ENCODE measurements at places on chromosomes 12 and 14.

DNA sequence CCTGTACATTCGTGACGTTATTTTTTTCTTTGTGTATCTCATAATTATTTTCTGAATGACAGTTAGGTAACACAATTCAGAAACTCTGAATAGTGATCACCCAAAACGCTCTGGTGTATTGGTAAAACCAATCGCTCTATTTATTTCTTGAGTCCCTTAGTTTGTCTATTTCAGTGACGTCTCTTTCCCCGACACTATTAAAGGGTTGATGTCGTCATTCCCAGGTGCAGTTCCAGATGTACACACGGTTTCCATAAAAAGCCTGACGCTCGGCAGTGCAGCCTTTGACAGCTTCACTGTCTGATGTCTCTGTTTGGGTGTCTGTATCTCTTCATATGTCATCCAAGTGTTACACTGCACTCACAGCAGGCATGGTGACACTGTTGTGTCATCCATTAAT, 701.4 kb downstream of the TMEM121 start:
- no peak for DNase-seq

DNA sequence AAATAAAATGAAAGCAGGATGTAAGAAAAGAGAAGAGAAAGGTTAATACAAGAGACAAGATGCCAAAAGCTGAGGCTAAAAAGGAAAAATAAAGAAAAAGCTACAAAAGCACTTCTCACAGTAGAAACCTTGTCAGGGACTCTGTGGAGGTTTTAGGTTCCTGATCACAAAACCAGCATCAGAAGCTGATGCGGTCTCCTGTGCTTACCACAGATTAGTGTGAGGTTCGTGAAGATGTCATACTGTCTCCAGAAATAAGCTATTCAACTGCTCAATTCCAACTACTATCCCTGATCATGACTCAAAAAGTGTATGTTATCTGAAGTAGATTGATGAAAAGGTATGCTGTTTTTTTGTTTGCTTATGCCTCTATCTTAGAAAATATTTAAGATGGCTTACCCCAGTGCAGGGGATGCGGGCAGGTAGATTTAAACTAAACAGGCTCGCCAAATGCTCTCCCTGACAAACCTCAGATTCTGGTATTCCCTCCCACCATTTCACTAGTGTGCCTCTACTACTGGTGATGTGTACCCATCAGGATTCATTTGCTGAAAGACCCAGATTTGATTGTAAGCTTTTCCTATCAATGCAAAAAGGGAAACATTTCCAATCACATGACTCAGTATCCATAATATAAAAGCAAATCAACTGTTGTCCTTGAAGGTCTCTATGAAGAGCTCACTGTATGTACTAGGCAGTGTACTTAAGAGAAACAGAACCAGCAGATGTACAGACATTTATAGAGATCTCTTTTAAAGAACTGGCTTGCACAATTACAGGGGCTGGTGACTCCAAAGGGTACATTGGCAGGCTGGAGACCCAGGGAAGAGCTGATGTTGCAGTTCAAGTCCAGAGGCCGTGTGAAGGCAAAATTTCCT, 169.5 kb upstream of the FOXN3 start:
- no peak for DNase-seq

DNA sequence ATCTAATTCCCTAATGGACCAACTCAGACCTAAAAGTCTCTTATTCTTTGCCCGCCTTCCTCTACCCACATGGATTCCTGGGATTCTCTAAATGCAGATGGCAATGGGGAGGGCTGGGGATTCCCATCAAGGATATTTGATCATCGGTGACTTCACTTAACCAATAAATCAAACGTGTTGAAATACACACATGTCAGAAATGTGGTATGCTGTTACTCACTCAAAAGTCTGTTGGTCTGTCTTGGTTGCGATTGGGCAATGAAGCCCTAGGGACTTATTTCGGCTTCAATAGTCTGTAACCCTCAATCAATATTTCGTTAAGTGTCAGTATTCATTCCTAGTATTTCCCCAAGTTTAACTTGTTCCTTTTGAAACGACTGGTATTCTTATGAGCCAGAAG, 117.2 kb upstream of the DIO3 start:
- no peak for DNase-seq

DNA sequence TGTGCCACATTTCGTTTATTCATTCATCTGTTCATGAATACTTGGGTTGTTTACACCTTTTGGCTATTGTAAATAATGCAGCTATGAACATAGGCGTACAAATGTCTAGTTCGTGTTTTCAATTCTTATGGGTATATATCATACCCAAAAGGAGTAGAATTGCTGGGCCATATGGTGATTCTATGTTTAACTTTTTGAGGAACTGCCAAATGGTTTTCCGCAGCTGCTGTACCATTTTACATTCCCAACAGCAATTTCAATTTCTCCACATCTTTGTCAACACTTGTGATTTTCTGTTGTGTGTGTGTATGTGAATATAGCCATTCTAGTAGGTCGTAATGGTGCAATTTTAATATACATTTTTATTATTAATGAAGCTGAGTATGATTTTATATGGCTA, 326.2 kb downstream of the ETNK1 start:
- no peak for DNase-seq

DNA sequence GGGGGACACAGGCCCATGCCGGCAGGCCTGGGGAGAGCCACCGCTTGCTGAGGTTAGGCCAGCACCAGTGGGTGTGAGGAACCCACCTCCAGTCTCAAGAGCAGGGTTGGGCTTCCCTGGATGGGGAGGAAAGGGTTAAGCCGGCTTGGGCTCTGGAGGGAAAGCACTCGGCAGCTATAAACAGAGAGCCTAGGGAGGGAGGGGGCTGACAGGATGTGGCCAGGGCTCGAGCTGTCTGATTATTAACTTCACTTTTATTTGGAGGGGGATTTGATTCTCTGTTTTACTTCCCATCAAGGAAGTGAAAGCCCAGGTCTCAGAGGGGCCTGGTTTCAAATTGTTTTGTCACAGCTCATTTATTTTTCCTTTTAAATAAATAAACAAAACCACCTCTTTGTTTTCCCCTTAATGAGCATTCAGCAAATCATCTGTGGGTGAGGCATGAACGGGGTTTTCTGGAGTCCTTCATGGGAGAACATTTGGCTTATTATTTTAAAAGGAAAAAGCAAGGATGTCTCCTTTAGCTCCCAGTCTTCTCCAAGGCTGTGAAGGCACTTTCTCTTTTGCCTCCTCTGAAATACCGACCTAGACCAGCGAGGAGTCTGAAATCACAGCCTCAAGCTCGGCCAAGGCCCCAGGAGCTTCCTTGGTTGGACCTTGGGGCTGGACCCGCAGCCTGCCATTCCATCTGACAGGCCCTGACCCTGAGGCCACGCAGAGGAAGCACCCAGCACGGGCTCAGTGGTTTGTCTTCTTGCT, 21.9 kb upstream of the ZFP36L1 start:
- peak; percentile 41 for DNase-seq

Data from activated CD4-positive, alpha-beta T cell treated with anti-CD3 and anti-CD28 coated beads, Interleukin-2, Interleukin-4, amounts not matched to agents 100 ng/mL and 50 ng/mL, durations not matched to agents 16 hours and 8 hours (primary cell).